ENCODE measurements at places on chromosomes 5 and 9. TPM values are rescaled to one million over a fixed set of nuclear protein-coding genes. Genes with fewer than 3 reads are reported as not detected.

- H3K36me3 ChIP-seq, result peaks cover 16% of the 10 kb centered on the region
- peaks cover 68% of the 10 kb centered on the region for H3K4me1 ChIP-seq
- H3K4me3 ChIP-seq, result peak overlapping the region; percentile 70
- peak overlapping the region; percentile 91 for H3K27ac ChIP-seq
- DNase-seq, result no peak
- no peaks in the 10 kb centered on the region for H3K27me3 ChIP-seq
These were observed 1.3 kb downstream of the ENC1 start for GRCh38 chr5:74638970-74639806.

Gene PRR7
- total RNA-seq, result not detected

Gene KIF3A
- total RNA-seq, result 19.3 TPM

DNA sequence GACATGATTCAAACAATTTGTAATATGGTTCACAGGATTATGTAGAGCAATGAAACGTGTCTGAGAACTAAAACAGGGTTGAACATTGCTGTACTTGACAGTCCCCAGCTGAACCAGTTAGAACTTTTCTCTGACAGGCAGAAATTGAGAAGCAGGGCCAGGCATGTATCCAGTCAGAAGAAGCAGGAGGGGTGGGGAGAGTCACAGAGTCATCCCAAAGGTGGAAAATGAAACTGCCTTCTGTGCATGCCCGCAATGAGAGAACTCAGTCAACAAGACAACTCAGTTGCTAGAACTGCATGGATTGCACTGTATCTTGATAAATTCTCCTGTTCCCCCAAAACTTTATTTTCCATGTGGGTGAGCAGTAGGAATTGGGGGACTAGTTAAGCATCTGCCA lies 72.9 kb upstream of the PRLR start:
- H3K4me1 ChIP-seq, result no peaks in the 10 kb centered on the region
- no peak overlapping the region for H3K27ac ChIP-seq
- H3K36me3 ChIP-seq, result no peaks in the 10 kb centered on the region

DNA sequence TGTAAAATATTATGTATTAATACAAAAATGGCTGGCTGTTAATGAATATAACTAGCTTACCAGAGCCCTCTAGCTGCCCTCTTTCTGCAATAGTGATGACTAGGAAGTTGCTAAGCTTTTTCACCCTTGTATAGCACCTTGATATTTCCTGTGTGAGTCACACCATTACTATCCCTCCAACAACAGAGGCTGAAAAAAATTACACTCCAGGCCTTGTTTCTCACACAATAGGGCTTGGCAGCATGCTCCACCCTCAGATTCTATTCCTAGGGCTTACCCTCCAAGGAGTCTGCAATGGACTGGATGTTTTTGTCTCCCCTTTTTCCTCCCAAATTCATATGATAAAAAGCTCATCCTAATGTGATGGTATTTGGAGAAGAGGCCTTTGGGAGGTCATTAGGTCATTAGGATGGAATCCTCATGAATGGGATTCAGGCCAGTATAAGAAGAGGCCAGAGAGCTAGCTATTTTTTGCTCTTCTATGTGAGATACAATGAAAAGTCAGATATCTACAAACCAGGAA lies 184.6 kb upstream of the MAP1B start:
- H3K36me3 ChIP-seq, result no peaks in the 10 kb centered on the region
- H3K27me3 ChIP-seq, result no peaks in the 10 kb centered on the region
- no peak overlapping the region for H3K4me3 ChIP-seq
- H3K27ac ChIP-seq, result no peak overlapping the region
- H3K4me1 ChIP-seq, result peaks cover 22% of the 10 kb centered on the region

DNA sequence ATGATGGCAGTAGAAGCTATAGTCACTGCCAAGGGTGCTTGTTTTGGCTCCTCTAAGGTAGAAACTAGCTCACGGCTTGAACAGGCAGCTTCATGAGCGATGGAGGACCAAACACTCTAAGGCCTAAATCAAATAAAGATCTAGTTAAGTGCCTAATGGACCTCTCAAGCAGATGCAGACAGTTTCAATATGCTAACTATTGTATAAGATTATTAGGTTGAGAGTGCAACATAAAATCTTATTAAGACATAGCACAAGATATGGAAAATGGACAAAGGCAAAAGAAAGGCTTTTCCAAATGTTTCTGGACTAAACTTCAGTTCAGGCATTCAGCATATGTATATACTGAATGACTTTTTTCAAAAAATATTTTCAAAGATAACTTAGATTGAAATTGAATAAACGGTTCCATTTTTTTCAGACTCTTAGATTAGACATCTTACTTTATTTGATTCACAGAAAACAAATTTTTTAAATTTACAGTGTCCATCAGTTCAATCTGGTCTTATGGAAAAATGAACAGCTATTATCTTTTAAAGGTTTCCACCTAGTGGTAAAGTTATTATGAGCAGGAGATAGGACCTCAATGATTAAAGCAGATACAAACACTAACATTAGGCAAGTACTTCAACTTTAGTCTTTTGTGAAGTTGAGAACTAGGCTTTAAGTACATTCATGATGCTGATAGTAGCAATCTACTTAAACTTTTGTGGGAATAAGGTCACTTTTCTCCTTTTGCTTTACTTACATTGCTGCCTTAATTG lies 1167.7 kb downstream of the MAT2B start:
- no peak overlapping the region for H3K27ac ChIP-seq
- DNase-seq, result peak; percentile 2
- no peaks in the 10 kb centered on the region for H3K36me3 ChIP-seq
- H3K4me1 ChIP-seq, result no peaks in the 10 kb centered on the region
- no peak overlapping the region for H3K4me3 ChIP-seq

GRCh38 chr5:37940931-37941623 lies 101.2 kb upstream of the GDNF start:
- H3K27ac ChIP-seq, result no peak overlapping the region
- no peak for DNase-seq
- H3K36me3 ChIP-seq, result no peaks in the 10 kb centered on the region
- H3K27me3 ChIP-seq, result no peaks in the 10 kb centered on the region

All from stomach (tissue), 19 donors.